ENCODE measurements at places on chromosomes 5 and 9. TPM values are rescaled to one million over a fixed set of nuclear protein-coding genes. Genes with fewer than 3 reads are reported as not detected.

GRCh38 chr5:35876922-35877321 lies 20.2 kb downstream of the IL7R start:
- no peak overlapping the region for H3K27ac ChIP-seq
- H3K36me3 ChIP-seq = no peaks in the 10 kb centered on the region
- DNase-seq = peak; percentile 82
- no peaks in the 10 kb centered on the region for H3K4me1 ChIP-seq
- H3K27me3 ChIP-seq = no peaks in the 10 kb centered on the region
- H3K4me3 ChIP-seq = no peak overlapping the region

GRCh38 chr5:39714036-39714698 lies 289.4 kb upstream of the DAB2 start:
- H3K4me3 ChIP-seq = no peak overlapping the region
- H3K27me3 ChIP-seq = no peaks in the 10 kb centered on the region
- no peaks in the 10 kb centered on the region for H3K36me3 ChIP-seq
- peak; percentile 40 for DNase-seq

- H3K27ac ChIP-seq = no peak overlapping the region
- DNase-seq = no peak
- no peaks in the 10 kb centered on the region for H3K27me3 ChIP-seq
These were observed 178.2 kb downstream of the ROR2 start for GRCh38 chr9:91771864-91772263.

GRCh38 chr5:41967401-41967800 lies 42.3 kb downstream of the FBXO4 start:
- no peak overlapping the region for H3K27ac ChIP-seq
- no peaks in the 10 kb centered on the region for H3K36me3 ChIP-seq
- H3K4me3 ChIP-seq = no peak overlapping the region
- no peaks in the 10 kb centered on the region for H3K4me1 ChIP-seq

- H3K4me1 ChIP-seq = peaks cover 41% of the 10 kb centered on the region
- H3K36me3 ChIP-seq = no peaks in the 10 kb centered on the region
- H3K27ac ChIP-seq = peak overlapping the region; percentile 54
- no peaks in the 10 kb centered on the region for H3K27me3 ChIP-seq
- H3K4me3 ChIP-seq = no peak overlapping the region
These were observed 16.0 kb downstream of the ZNF462 start for GRCh38 chr9:106878934-106879333.

DNA sequence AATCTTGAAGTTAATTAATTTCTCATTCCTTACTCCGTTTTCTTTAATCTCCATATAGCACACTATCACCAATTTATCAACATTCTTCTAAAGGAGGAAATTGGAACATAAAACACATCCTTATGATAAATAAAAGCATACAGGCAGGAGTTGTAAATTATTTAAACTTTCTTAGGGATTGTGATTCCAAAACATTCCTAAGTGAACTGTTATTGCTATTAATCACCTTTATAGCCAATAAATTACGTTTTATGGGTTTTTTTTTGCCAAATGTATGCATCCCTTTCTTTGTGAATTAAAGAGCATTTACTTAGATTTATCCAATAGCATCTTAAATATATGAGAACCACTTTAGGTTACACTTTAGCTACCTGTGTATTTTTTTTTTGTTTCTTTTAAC lies 55.3 kb downstream of the FBXO4 start:
- DNase-seq = no peak
- H3K36me3 ChIP-seq = no peaks in the 10 kb centered on the region
- H3K4me3 ChIP-seq = no peak overlapping the region
- no peaks in the 10 kb centered on the region for H3K4me1 ChIP-seq
- H3K27ac ChIP-seq = no peak overlapping the region

GRCh38 chr9:135370411-135371375 lies 108.9 kb upstream of the PPP1R26 start:
- no peak for DNase-seq
- peaks cover 3% of the 10 kb centered on the region for H3K27me3 ChIP-seq
- no peaks in the 10 kb centered on the region for H3K4me1 ChIP-seq

GRCh38 chr5:122704247-122705036 lies 70.4 kb upstream of the SNX2 start:
- peak; percentile 21 for DNase-seq
- no peaks in the 10 kb centered on the region for H3K27me3 ChIP-seq
- H3K36me3 ChIP-seq = no peaks in the 10 kb centered on the region
- no peak overlapping the region for H3K27ac ChIP-seq

GRCh38 chr5:1649554-1649953 lies 125.8 kb upstream of the LPCAT1 start:
- DNase-seq = no peak
- H3K27me3 ChIP-seq = peaks cover 40% of the 10 kb centered on the region
- peaks cover 2% of the 10 kb centered on the region for H3K4me1 ChIP-seq
- H3K4me3 ChIP-seq = no peak overlapping the region
- H3K36me3 ChIP-seq = no peaks in the 10 kb centered on the region
- no peak overlapping the region for H3K27ac ChIP-seq

- H3K27ac ChIP-seq = no peak overlapping the region
- DNase-seq = no peak
- no peak overlapping the region for H3K4me3 ChIP-seq
- H3K4me1 ChIP-seq = no peaks in the 10 kb centered on the region
- H3K36me3 ChIP-seq = no peaks in the 10 kb centered on the region
- peaks cover 4% of the 10 kb centered on the region for H3K27me3 ChIP-seq
These were observed 157.8 kb downstream of the FGF18 start for GRCh38 chr5:171577042-171577758.

DNA sequence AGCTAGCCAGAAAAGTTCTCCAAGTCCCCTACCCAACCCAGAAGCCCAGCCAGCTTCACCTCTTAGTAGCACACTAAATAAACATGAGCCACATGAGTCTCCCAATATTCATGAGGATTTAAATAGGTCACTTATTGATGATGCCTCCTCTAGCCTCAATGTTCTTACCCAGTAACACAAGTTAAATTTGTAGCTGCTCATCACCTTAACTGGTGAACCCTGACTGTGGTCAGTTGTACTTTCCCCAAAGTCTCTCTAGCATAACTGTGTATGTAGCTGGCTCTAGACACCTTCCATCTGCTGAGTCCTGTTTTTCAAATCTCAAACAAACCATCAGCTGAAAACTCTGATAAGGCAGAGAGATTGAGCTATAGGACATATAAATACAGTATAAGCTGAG lies 100.3 kb upstream of the ELAVL2 start:
- no peaks in the 10 kb centered on the region for H3K4me1 ChIP-seq
- H3K36me3 ChIP-seq = no peaks in the 10 kb centered on the region
- H3K27ac ChIP-seq = no peak overlapping the region

SIT1 gene
- 0.78 TPM for polyA plus RNA-seq

FIBCD1 gene
- polyA plus RNA-seq = 1.5 TPM

AFAP1L1 gene
- polyA plus RNA-seq = 9.6 TPM

NSMF gene
- 33.4 TPM for polyA plus RNA-seq

NRG2 gene
- 1.1 TPM for polyA plus RNA-seq

IRX4 gene
- polyA plus RNA-seq = not detected

C5 gene
- polyA plus RNA-seq = 25.9 TPM

Data from large intestine (tissue), 12 donors.